Adipocyte (in vitro differentiated cells): ENCODE measurements at places on chromosomes 7 and 10.

DNA sequence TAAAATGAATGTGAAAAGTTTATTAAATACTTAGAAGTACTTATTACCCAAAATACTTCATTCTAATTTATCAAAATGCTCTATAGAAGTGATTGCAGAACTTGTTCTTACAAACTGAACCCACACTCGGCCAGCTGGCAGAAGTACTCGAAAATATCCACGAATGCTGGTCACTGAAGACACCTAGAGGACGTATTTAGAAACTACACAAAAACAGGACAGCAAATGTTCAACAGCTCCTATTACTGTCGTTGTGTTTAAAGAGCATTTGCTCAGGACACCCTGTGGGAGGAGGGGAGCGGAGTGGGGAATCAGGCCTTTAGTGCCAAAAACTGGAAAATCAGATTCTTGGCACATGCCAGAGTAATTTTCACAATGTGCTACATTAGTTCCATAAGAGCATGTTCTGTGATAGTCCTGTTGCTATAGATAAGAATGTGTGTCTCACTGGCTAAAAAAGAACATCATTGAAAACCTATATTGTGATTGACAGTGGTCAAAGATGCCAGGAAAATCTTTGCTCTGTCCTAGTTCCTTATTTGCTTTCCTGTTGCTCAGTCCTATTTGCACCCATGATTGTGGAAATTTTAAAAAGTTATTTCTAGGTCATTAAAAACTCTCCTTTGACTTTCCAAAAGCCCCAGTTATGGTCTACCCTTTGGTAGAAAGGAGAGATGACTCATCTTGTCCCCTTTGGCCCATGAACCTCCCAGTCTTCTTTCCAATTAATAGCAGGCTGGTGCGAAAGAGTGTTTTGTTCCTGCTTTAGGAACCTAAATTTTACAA is 49.0 kb upstream of the NRBF2 start:
- DNase-seq = peak; percentile 90

DNA sequence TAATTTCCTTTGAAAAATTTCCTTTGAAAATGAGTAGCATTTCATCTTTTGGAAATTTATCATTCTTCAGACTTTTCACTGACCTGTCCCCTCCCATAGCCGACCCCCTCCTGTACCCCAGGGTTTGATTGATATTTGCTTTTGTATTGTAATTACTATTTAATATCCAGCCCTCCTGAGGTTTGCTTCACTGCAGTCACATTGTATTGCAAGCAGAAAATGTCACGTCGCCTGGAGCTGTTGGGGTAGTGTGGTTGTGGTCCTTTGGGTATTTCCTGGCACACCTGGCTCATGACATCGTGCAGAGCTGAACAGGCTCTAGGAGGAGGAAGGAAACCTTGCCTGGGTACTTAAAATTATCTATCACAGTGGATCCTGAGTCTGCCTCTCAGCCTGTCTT is 116.1 kb downstream of the INSYN2A start:
- DNase-seq = no peak

DNA sequence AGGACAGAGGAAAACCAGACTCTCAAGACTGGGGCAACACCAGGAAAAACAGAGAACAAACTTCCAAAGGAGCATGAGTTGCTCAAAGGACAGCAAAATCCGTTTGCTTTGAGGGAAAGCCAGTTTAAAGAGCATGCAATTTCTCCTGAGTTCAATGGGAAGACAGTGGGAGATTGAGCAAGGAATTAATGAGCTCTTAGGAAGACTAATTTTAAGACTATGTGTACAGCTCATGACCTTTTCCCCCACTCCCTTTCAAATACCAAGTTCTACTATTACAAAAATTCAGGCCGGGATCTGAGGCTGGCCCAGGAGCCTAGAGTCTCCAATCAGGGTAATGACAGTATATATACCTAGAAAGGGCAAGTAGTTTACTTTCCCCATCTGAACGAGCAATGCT is 79.2 kb downstream of the EPDR1 start:
- DNase-seq = peak; percentile 33

DNA sequence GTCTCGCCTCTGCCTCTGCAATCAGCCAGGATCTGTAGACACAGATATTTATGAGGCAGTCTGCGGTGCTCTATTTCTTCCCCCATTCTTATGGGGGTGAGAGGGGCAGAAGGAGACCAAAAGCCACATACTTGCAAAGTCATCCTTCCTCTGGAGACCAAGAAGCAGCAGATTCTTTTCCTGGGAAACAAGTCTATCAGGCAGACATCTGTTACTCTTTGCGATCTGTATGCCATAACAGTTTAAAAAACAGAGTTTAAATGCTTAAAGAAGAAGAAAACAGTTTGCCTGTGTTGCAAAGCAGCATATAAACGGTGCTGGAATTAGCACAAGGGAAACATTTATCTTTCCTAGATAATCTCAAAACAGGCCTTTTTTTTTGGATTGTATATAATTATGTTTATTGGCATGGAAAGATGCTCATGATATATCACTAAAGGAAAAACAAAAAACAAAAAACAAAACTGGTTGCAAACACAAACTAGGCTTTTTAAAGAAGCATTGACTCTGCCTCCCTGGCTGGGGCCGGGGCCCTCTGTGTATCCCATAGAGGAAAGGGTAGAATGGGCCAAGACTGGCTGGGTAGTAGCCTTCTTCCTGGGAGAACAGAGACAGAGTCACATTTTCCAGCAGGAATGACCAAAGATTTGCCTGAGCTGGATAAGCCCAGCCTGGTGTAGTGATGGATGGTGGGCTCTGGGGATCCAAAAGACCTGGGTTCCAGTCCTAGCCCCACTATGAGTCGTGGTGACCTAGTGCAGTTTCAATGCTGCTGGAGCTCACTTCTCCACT is 50.4 kb downstream of the RGS10 start:
- no peak for DNase-seq

- DNase-seq = no peak
These were observed 214.9 kb downstream of the LRMDA start for GRCh38 chr10:75646218-75646915.
